NCI-H1436 (cell line): ENCODE measurements at places on chromosomes 1 and 21.

DNA sequence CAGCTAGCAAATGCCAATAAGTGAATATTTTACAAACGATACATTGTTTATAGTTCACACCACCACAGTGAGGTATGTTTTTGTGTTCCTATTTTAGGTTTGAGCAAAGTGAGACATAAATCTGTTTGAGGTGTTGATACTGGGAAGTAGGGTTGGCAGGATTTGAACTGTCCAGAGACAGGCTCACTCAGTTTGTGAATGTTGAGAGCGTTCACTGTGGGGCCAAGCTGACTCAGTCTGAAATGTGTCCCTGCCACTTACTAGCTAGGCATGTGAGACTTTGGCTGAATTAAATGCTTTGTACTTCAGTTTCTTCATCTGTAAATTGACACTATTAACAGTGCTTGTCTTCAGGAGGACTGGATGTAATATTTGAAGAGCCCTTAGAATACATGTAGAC is 35.1 kb downstream of the DIRAS3 start:
- no peak for DNase-seq

DNA sequence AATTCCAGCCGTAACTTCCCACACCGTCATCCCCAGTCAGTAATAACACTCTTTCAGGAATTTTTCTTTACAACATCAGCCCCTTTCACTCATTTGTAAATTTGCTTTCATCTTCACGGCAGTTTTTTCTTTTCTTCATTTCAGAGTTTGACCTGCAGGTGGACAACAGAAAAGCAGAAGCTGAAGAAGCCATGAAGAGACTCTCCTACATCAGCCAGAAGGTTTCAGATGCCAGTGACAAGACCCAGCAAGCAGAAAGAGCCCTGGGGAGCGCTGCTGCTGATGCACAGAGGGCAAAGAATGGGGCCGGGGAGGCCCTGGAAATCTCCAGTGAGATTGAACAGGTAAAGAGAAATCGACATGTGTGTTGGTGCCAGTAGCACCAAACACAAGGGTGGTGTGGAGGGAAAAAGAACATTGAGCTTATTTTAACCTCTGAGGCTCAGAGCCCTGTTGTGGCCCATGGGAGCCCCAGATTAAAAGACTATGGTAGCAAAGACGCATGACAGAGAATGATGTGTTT is 53.2 kb downstream of the LAMC2 start:
- DNase-seq = no peak

- DNase-seq = no peak
These were observed 7.3 kb downstream of the CD244 start for GRCh38 chr1:160855181-160855981.

DNA sequence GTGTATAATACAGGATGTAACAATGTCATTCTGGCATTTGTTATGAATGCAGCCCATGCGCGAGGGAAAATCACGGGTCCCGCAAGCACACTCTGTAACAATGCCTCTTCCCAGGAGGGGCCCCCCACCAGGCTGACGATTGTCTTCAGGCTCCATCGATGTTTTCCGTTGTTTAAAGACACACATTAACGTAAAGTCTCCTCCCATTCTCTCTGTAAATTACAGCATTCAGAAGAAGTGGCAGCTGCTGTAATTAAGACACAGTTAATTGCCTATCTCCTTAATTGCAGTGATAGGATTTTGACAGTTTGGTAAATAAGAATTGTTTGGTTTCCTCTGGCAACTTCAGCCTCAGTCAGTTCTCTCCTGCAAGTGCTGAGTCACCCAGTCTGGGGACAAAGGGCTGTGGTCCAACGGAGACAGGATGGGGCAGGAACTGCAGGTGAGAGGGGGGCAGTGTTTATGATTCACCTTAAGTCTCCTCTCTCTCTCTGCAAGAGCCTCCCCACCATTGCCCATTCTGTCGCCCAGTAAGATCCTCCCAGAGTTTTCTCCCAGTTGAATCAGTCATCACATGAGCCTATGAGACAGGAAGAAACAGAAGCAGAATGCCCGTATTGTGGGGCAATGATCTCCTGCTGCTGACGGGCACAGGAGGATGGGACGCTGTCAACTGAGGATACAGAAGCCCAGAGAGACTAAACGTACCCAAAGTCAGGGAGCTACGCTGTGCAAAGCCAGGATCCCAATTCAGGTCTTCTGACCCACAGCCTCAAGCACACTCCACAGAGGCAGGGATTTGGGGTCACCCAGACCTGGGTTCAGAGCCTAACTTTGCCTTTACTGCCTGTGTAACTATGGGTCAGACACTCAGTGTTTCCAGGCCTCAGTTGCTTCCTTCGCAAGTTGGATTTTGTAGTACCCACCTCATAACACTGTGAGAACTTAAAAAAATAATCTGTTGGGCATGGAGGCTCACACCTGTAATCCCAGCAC is 110.0 kb downstream of the ADSS2 start:
- peak; percentile 80 for DNase-seq

DNA sequence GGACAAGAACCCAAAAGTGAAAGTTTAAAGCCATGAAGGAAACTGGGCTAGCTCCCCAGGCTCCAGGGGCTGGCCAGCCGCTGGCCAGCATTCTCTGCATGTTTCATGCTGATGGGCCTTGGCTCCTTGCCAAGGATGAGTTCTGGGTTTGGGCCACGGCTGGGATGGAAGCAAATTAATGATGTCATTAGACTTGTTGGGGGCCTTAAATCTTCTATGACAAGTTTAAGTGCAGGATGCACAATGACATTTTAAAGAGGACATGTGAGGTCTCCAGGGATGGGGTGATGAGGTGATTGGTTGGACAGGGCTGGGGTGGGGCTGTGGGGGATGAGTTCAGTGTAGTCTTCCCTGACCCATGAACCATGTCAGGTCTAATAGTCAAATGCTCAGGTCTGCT is 199.6 kb downstream of the TRABD2B start:
- DNase-seq = no peak
